ENCODE measurements at places on chromosomes 12 and 14. TPM values are rescaled to one million over a fixed set of nuclear protein-coding genes. Genes with fewer than 3 reads are reported as not detected.

RPGRIP1 gene
- 0.22 TPM for total RNA-seq

HCAR3 gene
- 0.14 TPM for total RNA-seq

KCNA5 gene
- not detected for total RNA-seq

NYNRIN gene
- total RNA-seq: 4.2 TPM

CCDC38 gene
- not detected for total RNA-seq

NTN4 gene
- total RNA-seq: 16.3 TPM

PLBD1 gene
- total RNA-seq: 11.4 TPM

KRT6C gene
- total RNA-seq: not detected

HNRNPC gene
- total RNA-seq: 701 TPM

IGF1 gene
- total RNA-seq: 0.22 TPM

FLVCR2 gene
- 1.1 TPM for total RNA-seq

ZC3H14 gene
- total RNA-seq: 97.1 TPM
